ENCODE measurements at places on chromosomes 16 and 17. TPM values are rescaled to one million over a fixed set of nuclear protein-coding genes. Genes with fewer than 3 reads are reported as not detected.
A peak's percentile ranks its signal among the peaks of the same experiment; 100 is the strongest.

UBALD1 gene
- total RNA-seq, result 21.3 TPM

MIS12 gene
- 44.3 TPM for total RNA-seq

SSTR5 gene
- not detected for total RNA-seq

SF3B3 gene
- 550 TPM for total RNA-seq

MAPK7 gene
- 16.0 TPM for total RNA-seq

DNA sequence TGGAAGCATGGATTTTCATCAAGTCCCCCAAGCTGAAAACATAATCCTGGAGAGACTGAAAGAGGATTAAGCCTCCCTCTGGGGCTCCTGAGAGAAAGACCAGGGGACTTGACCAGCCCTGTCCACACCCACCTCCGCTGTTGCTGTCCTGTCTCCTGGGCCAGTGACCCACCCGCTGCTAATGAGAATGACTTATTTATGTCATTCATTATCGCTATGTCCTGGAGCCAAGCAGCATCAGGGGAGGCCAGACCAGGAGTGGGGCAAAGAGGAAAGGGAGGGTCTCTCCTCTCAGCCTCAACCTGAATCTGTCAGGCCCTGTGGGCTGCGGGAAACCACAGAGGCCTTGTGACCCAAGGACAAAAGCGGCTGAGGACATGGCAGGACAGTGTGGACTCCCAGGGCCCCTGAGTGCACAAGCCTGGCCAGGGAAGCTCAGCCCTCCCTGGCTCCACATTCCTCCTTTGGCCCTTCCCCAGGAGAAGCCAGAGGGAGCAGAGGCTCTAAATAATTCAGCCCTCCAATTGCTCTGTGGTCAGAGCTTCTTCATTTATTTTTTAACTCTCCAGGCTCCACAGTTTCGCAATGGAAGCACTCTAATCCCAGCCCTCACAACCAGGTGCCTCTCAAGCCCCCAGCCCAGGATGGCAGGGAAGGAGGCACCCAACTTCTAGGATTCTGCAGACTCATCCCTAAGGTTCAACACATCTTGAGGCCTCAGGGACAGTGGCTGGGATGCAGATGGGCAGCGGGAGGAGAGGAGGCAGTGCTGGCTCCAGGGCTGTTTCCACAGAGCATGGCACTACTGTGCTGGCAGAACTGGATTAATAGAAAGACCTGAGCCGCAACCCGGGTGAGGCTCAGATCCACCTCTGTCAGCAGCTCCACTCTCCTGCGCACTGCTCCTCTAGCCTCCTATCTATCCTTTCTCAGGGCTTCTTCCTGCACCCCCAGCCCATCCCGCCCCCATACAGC is 19.1 kb downstream of the CUEDC1 start:
- no peak overlapping the region for H3K27ac ChIP-seq
- H3K27me3 ChIP-seq, result peaks cover 15% of the 10 kb centered on the region
- no peak for DNase-seq
- H3K4me3 ChIP-seq, result no peak overlapping the region
- H3K4me1 ChIP-seq, result peaks cover 15% of the 10 kb centered on the region

GRCh38 chr16:65684230-65684629 is 562.4 kb upstream of the CDH11 start:
- H3K4me3 ChIP-seq, result no peak overlapping the region
- no peaks in the 10 kb centered on the region for H3K36me3 ChIP-seq
- no peaks in the 10 kb centered on the region for H3K27me3 ChIP-seq
- DNase-seq, result no peak
- no peak overlapping the region for H3K27ac ChIP-seq

DNA sequence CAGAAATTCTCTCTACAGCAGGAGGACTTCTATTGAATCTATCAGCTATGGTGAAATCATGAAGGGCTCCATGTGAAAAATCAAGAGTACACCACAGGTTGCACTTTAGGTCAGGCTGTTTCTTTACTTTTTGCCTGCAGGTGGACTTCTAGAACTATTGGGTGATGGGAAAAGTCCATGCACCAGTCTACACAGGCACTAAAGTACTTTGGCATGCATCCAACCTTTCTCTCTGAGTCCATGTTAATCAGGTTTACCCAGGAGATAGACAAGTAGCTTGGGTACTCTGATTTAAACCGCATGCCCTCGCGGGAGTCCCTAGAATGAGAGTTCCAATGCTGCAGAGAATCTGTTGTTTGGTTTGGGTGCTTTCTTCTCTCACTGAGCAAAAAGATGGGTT is 9.1 kb upstream of the ANKFN1 start:
- H3K27ac ChIP-seq, result no peak overlapping the region
- H3K4me1 ChIP-seq, result no peaks in the 10 kb centered on the region
- H3K36me3 ChIP-seq, result no peaks in the 10 kb centered on the region
- H3K27me3 ChIP-seq, result peaks cover 5% of the 10 kb centered on the region

DNA sequence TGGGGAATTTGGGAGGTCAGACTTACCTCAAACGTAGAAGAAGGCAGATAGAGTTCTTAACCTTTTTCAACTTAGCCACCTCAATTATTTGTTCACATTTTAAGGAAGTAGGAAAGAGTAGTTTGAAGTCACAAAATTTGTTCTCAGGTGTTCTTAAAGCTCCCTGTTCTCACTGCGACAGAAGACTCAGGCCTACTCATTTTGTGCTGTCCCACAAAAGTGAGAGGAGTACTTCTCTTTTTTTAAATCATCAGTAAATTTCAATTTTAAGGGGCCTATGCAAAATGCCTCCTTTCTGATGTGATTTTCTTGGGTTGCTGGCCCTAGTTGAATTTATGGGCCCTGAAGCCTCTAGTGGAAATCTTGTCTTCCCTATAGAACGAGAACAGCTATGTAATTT is 133.4 kb downstream of the MAP2K6 start:
- DNase-seq, result no peak
- H3K27ac ChIP-seq, result no peak overlapping the region
- H3K4me1 ChIP-seq, result no peaks in the 10 kb centered on the region
- no peaks in the 10 kb centered on the region for H3K27me3 ChIP-seq
- peaks cover 15% of the 10 kb centered on the region for H3K36me3 ChIP-seq
- no peak overlapping the region for H3K4me3 ChIP-seq

GRCh38 chr17:77872199-77872598 is 86.3 kb upstream of the TNRC6C start:
- no peak for DNase-seq
- no peak overlapping the region for H3K4me3 ChIP-seq
- peaks cover 49% of the 10 kb centered on the region for H3K4me1 ChIP-seq
- no peak overlapping the region for H3K27ac ChIP-seq

DNA sequence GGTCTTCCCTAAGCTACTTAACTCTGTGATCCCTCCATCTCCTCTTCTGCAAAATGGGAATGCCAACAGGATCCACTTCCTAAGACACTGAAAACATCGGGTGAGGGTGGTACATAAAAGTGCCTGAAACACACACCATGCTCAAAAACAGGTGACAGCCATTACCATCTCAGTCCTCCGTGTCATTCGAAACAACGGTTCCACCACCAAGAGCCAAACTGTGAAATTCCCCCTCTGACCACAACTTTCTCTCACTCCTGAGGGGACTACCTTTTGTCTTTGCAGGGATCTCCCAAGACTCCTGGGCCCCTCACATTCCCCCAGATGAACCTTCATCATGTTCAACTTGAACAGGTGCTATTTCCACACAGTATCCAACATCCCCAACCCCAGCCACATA is 37.0 kb downstream of the NUBP1 start:
- H3K36me3 ChIP-seq, result no peaks in the 10 kb centered on the region
- peaks cover 6% of the 10 kb centered on the region for H3K4me1 ChIP-seq
- no peaks in the 10 kb centered on the region for H3K27me3 ChIP-seq

GRCh38 chr16:48277158-48277557 is 29.8 kb upstream of the ABCC11 start:
- peaks cover 16% of the 10 kb centered on the region for H3K36me3 ChIP-seq
- H3K27me3 ChIP-seq, result no peaks in the 10 kb centered on the region
- no peak overlapping the region for H3K4me3 ChIP-seq
- H3K27ac ChIP-seq, result no peak overlapping the region
- DNase-seq, result no peak

GRCh38 chr17:80035937-80036714 is at the start of gene CCDC40:
Gene CCDC40 (plus strand): TSS chr17:80036642. CDS start chr17:80036663, 21 bp downstream.
- peak; percentile 84 for DNase-seq
- H3K27ac ChIP-seq, result peak within 1 kb of the TSS; percentile 81
- H3K36me3 ChIP-seq, result no peaks in the 10 kb centered on the region
- H3K4me1 ChIP-seq, result peaks cover 14% of the 10 kb centered on the region
- peak within 1 kb of the TSS; percentile 97 for H3K4me3 ChIP-seq
